ENCODE measurements at places on chromosomes 5 and 9. TPM values are rescaled to one million over a fixed set of nuclear protein-coding genes. Genes with fewer than 3 reads are reported as not detected.

Gene SYK
- not detected for total RNA-seq

DNA sequence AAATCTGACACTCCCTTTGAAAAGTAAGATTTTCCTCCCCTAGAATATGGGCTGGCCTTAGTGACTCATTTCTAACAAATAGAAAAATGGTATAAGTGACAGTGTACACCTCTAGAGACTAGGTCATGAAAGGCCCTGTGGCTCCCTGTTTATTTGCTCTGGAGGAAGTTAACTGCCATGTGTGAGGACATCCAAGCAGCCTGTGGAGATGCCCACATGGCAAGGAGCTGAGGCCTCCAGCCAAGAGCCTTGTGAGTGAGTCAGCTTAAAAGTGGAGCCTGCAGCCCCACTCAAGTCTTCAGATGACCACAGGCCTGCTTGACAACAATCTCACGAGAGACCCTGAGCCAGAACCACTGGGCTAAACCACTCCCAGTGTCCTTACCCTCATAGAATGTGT lies 128.1 kb upstream of the LHFPL2 start:
- DNase-seq = peak; percentile 94

Gene LRRC70
- total RNA-seq = 0.12 TPM

DNA sequence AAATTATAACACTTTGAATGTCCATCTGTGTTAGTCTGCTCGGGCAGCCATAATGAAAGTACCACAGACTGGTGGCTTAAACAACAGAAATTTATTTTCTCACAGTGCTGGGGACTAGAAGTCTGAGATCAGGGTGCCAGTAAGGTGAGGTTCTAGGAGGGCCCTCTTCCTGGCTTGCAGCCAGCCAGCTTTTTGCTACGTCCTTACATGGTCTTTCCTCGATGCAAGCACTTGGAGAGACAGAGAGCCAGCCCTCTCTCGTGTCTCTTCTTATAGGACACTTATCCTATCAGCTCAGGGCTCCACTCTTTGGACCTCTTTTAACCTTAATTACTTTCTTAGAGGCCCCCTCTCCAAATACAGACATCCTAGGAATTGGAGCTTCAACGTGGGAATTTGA lies 351.8 kb downstream of the SPOCK1 start:
- DNase-seq = no peak

Gene CARTPT
- total RNA-seq = not detected
